ENCODE measurements at places on chromosomes 1 and 21.

DNA sequence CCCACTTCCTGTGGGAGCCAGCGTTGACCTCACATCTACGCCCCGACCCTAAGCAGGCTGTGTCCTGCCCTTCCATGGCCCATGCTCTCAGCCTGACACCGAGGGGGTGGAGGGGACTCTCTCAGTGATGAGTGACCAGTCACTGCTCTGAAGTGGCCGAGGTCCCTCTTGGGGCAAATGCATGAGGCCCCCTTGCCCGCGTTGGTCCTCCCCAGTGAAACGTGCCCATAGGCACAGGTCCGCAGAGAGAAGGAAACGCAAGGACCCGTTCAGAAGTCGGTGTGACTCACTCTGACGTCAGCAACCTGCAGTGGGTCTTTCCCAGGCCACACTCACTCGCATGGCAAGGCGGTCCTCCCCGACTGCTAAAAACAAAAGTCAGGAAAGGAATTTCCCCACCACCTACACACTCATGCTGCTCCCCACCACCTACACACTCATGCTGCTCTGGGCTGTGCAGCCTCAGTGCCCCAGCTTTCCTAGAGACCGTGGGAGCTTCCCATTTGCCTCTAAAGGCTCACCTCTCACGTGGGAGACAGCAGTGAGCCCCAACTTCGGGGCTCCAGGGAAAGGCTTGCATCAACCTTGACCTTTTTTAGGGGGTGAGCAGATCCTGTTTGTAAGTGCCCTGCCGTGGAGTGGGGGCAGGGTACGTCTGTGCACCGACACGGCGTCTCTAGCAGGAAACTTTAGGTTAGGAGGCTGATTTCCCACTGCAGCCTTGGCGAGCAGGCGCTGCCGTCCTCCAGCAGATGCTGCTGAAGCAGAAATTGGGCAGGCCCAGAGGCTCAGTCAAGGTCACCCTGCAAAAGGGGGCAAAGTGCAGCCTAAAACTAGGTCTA lies 11.4 kb downstream of the UBASH3A start:
- no peak for DNase-seq

DNA sequence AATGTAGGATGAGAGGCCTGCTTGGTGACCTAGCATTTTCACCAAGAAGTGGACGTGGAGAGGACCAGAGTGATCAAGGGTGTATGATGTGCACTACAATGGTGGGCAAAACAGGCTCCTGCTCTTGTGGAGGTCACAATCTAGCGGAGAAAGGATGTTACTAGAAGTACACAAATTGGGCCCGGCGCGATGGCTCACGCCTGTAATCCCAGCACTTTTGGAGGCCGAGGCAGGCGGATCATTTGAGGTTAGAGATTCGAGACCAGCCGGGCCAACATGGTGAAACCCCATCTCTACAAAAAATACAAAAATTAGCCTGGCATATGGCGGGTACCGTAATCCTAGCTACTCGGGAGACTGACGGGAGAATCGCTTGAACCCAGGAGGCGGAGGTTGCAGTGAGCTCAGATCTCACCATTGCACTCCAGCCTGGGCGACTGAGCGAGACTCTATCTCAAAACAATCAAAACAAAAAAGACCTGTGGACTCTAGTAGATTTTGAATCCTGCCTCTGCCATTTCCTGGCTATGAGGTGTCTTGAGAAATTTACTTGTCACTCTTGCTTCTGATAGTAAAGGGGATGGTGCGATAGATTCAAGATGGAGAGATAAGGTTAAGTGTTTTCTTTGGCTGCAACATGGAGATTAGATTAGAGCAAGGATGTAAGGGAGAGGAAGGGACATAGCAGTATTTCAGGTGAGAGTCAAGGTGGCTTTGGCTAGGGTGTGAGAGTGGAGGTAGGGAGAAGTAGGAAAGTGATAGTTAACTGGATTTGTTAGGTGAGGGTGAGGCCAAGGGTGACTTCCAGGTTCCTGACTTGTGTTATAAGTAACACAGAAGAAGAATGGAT lies 7.1 kb downstream of the KLF18 start:
- DNase-seq: no peak

GRCh38 chr1:28172713-28173150 lies 3.8 kb downstream of the PTAFR start:
- DNase-seq: no peak

DNA sequence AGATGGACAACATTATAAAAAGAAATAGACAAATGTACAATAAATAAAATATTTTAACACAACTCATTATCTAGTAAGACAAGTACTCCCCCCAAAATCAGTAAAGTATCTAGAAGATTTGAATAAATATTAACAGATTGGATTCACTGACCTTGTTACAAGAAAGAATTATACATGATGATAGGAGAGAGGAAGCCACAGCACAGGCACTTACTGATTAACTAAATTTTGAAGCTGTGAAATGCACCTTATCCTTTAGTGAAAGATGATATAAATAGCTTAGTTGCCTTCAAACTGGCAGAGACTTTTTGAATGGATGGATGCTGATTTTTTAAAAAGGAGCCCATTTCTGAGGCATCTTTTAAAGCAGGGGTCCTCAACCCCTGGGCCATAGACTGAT lies 8.5 kb downstream of the CR1 start:
- no peak for DNase-seq

Measured in COR-L47 (cell line).